ENCODE measurements at places on chromosomes 16 and 17. TPM values are rescaled to one million over a fixed set of nuclear protein-coding genes. Genes with fewer than 3 reads are reported as not detected.

KRTAP9-4 gene
- not detected for total RNA-seq

ZG16 gene
- not detected for total RNA-seq

EPX gene
- total RNA-seq = not detected

SHCBP1 gene
- total RNA-seq = 32.3 TPM

ABCC12 gene
- 0.05 TPM for total RNA-seq

GRAP gene
- total RNA-seq = 0.43 TPM

NEUROD2 gene
- total RNA-seq = not detected

TMEM101 gene
- total RNA-seq = 33.0 TPM

ZFP90 gene
- 7.2 TPM for total RNA-seq

HBA2 gene
- 0.88 TPM for total RNA-seq

SLC35G6 gene
- total RNA-seq = not detected

RHBDL3 gene
- 4.1 TPM for total RNA-seq

KIF2B gene
- not detected for total RNA-seq

RND2 gene
- total RNA-seq = 0.19 TPM

SLC2A4 gene
- total RNA-seq = 0.57 TPM

NPIPB6 gene
- total RNA-seq = 1.8 TPM

P2RX5 gene
- total RNA-seq = 23.5 TPM

PLD6 gene
- 5.9 TPM for total RNA-seq

TERB1 gene
- total RNA-seq = not detected

NUDT7 gene
- total RNA-seq = 4.9 TPM

FBXW10 gene
- 0.86 TPM for total RNA-seq

ANKS4B gene
- total RNA-seq = 0.03 TPM

ZNF213 gene
- 12.9 TPM for total RNA-seq

HNF1B gene
- 21.6 TPM for total RNA-seq

ASPHD1 gene
- total RNA-seq = 26.3 TPM

COPZ2 gene
- total RNA-seq = 17.2 TPM

LITAF gene
- total RNA-seq = 187 TPM

MFAP4 gene
- 0.13 TPM for total RNA-seq

ABHD15 gene
- 24.2 TPM for total RNA-seq

NAA38 gene
- total RNA-seq = 232 TPM
